ENCODE measurements at places on chromosomes 12 and 14.

DNA sequence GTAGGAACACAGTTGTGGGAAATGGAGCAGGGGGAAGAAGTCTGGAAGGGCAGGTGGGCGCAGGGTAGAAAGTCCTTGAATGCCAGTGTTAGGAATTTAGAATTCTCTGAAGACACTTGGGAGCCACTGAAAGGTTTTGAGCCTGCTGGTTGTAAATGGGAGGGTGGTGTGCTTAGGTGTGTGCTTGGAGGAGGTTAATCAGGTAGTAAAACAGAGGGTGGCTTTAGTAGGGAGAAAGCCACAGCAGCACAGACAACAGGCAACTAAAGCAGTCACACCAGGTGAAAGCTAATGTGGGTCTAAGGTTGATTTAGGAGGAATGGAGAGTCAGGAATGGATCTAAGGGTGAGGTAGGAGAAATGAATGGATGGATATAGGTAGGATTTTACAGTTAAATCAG, 385.0 kb downstream of the ZFP36L1 start:
- no peak for DNase-seq

GRCh38 chr12:12641650-12642049, 30.0 kb downstream of the CREBL2 start:
- no peak for DNase-seq

GRCh38 chr12:113392988-113393579, 10.6 kb downstream of the SDS start:
- no peak for DNase-seq

DNA sequence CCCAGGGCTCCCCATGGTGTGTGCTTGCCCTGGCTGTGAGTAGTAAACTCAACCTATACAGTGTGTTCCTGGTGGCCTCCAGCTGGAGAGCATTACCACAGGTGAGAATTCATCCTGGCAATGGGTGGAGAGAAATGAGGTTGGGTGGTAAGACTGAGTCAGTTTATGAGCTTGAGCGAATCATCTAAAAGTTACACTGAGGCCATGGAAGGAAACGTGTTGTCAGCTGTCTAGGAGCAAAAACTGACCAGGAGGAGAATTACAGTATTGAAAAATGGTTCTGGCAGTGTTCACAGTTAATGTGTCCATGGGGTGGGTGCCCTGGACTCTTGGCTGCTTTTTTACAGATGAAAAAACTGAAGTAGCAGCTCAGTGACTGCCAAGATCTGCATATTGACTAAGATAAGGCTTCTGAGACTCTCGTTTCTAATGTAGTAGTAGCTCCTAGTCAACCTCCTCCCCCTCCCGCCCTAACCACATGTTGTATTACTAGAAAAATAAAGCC, 202.0 kb upstream of the AMIGO2 start:
- DNase-seq: peak; percentile 38

DNA sequence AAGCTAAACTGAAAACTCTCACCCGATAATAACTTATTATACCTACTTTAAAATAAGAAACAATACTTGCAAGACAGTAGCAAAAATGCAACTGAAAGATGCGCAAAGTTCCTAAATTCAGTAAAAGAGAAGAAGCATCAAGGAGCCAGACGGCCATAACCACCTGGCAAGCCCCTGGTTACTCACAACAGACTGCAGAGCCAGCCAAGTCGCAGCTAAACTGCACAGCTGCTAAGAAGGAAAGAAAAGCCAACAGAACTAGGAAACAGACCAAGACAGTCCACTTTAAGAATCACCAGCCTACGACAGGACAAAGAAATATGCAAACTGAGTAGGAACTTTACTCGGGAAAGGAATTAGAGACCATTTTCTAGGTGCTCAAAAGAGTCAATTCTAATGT, 127.9 kb downstream of the TMTC1 start:
- no peak for DNase-seq

DNA sequence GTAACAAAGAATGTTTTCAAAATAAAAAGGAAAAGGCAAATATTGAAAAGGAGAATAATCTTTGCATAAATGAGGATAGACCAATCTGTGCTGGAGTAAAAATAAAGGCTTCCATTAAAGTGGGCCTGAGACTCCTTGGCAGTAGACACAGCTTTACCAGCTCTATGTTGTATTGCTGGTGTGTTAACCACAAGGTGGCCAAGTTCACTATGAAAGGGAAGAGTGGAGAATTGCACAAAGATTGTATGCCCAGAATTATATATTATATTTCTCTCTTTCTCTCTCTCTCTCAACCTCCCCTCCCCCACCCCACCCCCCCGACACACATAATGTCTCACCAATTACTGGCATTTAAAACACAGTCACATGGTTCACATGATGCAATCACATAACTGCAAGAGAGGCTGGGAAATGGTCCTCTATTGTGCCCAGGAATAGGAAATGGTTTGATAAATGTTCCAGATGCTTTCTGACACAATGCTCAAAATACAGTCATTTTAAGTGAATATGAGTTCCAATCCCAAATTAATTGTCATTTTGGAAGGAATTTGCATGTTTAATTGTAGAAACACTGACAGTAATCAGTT, 222.6 kb upstream of the SYT1 start:
- DNase-seq: no peak
